Fibroblast of villous mesenchyme (primary cell): ENCODE measurements at places on chromosomes 12 and 14. TPM values are rescaled to one million over a fixed set of nuclear protein-coding genes. Genes with fewer than 3 reads are reported as not detected.

CLMN gene
- under 0.01 and 0.43 TPM in 2 replicates for total RNA-seq

COQ10A gene
- total RNA-seq, result 9.0 and 12.5 TPM in 2 replicates

SAMD15 gene
- 1.3 and 1.6 TPM in 2 replicates for total RNA-seq

SLC4A8 gene
- 6.9 and 9.0 TPM in 2 replicates for total RNA-seq

EXOC3L4 gene
- total RNA-seq, result under 0.01 TPM in 1 of 2 replicates, not detected in the other
